ENCODE measurements at places on chromosomes 7 and 10.

DNA sequence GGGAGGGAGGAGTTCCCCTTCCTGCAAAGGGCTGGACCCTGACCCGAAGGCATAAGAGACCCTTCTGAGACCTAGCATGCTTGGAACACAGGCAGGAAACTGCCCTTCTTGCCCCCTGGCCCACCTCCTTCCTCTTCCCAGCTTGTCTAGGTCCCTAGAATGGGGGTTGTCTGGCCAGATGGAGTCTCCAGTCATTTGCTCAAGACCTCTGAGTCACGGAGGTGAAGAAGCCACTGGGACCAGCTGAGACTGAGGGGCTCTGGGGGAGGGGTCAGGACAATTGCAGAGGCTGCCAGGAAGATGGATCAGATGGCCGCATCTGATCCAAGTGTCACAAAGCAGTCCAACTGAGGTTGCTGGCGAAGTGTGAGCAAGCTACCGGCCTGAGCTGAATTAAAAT, 46.2 kb downstream of the COL13A1 start:
- DNase-seq, result no peak

DNA sequence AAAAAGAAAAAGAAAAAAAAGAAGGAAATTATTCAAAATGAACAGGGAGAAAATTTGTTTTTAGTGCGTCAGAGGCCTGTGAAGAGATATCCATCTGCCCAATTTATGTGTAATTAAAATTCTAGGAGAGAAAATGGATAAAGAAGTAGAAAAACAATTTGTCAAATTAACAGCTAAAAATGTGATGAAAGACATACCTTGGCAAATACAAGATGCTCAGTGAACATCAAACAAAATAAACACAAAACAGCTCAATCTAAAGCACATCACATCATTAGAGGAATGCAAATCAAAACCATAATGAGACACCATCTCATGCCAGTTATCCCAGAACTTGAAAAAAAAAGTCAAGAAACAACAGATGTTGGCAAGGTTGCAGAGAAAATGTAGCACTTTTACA, 472.8 kb downstream of the PAXIP1 start:
- no peak for DNase-seq

- DNase-seq, result no peak
Observed at GRCh38 chr10:128612195-128612594, 486.0 kb upstream of the MKI67 start.

DNA sequence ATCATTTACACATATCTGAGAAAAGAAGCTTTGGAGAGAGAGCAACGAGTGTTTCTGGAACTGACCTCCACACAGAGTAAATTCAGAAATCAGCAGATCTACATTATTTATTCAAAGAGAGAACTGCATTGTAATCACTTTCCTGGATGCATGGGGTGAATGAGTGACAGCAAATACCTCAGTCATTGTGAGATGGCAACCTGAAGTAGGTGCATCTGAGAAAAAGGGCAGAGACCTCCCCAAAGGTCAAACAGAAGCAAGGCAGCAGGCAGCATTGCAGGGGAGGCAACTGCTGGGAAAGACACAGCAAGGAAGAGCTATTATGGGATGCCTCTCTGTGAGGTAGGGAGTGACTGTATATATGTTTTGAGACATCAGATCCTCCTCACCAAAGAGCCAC, 26.5 kb upstream of the SMIM30 start:
- no peak for DNase-seq

GRCh38 chr7:148356303-148356702, 234.3 kb upstream of the C7orf33 start:
- no peak for DNase-seq

DNA sequence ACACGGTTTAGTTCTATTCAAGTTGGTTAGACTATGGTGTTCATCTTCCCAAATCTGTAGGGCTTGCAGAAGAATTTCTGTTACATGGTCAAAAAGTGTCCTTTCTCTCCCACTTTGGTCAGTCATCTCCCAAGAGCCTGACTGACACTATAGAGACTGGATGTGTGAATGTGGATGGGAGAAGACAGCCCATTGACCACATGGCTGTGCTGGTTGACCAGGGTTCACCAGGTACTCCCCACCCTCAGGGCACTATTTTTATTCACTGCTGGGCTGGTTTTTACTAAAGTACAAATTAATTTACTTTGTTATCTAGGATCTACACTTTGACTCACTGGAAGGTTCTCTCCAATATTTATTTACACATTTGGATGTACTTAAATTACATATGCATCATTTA, 2.3 kb downstream of the ZNF804B start:
- DNase-seq, result no peak

- DNase-seq, result no peak
Observed at GRCh38 chr10:121449482-121449924, 148.7 kb downstream of the FGFR2 start.

DNA sequence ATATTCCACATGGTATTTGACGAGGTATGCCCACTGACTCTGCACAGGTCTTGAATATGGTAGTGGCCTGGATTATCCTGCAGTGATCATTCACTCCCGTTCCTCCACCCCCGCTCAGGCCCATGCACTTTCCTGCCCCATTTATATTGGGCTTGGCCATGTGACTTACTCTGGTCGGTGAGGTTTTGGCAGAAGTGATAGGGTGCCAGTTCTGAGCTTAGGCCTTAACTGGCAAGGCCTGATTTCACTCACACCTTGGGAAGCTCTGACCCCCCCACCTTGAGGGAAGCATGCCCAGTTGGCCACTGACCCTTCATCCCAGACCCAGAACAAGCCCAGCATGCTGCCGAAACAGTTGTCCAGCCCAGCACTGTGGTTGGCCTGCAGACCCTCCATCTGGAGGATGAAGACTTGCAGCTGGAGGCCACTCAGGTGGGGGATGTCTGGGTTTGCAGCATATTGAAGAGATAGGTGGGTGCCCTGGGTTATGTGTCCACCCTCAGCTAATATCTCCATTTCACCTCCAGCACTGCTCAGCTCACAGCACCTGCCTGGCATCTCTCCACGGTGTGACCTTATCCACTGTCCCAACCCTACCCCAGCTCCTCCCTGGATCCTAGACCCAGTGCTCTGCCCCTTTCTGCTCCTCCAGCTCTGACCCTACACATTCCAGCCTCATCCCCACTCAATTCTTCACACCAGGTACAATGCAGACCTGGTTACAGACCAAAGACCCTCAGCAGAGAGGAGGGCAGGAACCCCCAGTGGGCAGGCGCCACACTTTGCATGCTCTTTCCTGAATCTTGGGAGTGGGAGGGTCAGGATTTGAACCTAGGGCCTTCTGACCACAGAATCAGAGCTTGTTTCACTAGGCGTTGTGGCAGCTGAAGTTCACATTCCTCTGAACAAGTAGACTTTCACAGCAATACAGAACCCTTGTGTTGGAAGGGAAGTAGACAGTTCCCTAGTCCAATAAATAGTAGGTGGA, 138.1 kb upstream of the CHST15 start:
- DNase-seq, result peak; percentile 18

DNA sequence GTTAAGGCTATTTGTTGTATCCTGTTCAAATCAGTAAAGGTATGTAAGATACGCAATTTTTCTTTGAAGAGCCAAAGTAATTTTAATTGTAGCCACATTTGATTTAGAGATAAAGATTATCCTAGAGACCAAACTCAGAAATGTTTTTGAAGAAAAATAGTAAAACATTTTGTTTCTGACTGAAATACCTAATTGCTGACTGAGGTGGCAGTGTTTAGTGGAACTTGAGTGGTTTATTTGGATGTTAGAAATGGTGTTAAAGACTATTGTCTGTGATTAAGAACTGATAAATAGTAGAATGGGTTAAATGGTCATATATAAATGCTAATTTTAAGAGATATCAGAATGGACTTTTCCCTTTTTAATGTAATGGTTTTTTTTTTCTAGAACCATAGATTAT, 15.3 kb downstream of the EDRF1 start:
- no peak for DNase-seq

DNA sequence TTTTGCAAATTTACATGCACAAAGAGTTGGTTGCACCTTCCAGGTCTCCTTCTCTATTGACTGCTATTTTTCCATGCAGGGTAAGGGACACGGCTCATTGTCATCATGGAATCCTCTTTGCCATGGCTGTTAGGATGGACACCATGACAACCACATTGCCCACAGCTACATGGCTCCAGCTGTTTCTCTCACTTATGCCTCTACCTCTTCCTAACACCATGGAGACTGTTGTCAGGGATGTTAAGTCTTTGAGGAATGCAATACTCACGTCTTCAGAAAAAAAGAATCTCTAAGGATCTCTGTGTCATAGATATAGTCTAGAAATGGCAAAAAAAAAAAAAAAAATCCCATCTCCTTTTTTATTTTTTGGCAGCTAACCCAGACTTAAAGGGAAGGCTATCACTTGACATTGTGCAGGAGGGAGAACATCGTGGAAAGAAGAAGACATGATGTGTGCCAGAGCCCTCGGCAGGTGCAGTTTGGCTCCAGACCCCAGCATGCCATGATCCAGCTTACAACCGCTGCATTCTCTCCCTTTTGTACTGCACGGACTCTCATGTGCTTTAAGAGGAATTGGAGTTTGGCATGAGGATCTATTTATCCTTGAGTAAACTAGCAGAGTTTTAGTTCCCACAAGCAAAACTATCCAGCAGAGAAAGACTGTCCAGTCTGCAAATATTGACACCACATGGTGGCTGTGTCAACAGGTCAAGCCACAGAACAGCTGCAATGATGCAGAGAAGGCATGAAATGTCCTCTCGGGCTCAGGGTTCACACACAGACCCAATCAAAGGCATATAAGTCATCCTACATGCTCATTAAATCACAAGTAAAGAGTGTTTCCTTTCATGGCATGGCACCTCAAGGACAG, 70.8 kb downstream of the FRMD4A start:
- no peak for DNase-seq

- DNase-seq, result no peak
Observed at GRCh38 chr7:12567015-12567414, 3.5 kb upstream of the SCIN start.

GRCh38 chr7:55108818-55109217, 90.0 kb downstream of the EGFR start:
- DNase-seq, result no peak

- no peak for DNase-seq
Observed at GRCh38 chr7:16744518-16745250, 8.9 kb upstream of the TSPAN13 start.

DNA sequence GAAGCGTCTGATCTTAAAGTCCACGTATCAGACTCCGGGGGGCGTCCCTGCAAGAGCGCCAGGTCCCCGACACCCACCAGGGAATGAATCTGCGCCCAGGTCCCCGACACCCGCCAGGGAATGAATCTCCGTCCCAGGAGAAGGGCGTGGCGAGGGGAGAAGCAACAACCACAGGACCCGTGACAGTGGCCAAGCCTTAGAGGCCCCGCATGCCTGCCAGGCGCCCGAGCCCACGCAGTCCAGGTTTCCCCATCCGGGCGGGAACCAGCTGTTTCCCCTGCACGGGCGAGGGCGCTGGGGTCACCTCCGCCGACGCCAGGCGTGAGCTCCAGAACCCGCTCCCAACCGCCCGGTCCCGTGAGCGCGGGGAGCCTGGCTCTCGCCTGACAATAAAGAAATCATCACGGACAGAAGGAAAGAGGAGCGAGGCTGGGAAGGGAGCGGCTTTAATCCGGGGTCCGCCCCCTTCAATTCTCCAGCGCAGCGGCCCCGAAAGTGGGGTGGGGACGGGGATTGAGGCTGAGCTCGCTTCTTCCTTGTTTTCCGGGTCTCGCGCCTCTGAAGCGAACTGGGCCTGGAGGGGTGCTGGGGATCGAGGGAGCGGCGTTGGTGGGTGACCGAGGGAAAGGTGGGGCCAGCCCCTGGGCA, 29.0 kb upstream of the BMS1 start:
- no peak for DNase-seq

DNA sequence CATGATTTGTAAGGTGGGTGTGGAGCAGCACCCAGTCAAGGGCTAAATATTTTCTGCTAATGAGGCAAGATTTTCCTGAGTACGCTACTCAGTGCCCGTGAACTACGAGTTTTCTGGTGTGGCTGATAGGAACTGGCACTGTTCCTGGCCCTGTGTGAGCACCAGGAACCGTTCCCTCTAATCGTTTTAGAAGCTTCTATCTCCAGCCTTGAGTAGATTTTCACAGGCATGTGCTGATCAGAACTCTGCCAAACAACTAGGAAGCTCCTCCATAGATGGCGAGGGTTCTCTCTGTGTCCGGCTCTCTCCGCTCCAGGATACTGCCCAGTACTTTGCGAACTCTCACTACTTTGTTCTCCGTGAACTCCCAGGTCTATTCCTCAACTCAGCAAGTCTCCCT, 17.7 kb downstream of the TRIM4 start:
- no peak for DNase-seq

- DNase-seq, result no peak
Observed at GRCh38 chr7:15860264-15860949, 173.9 kb upstream of the MEOX2 start.

DNA sequence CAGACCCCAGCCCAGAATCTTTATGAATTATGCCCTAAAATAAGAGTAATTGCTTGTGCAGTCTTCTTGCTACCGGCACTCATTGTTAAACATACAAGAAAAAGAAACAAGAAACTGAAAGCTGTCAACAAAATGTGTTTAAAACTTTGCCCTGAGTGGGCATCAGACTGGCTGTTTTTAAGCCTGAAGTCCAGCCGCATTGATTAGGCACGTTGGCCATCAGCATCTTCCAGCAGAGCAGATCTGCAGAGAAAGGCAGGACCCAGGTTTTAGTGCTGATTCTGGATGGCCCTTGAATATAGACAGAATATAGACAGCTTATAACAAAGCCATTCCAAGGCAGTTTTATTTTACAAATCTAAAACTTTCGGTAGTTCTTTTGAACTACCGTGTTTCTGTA, 102.8 kb downstream of the POLL start:
- no peak for DNase-seq

- no peak for DNase-seq
Observed at GRCh38 chr7:14195871-14196270, 206.4 kb upstream of the ETV1 start.

GRCh38 chr7:118858651-118859149, 634.2 kb downstream of the ANKRD7 start:
- DNase-seq, result peak; percentile 7

- DNase-seq, result no peak
Observed at GRCh38 chr10:103574097-103575061, 80.9 kb downstream of the NEURL1 start.

GRCh38 chr7:132225216-132226030, 350.8 kb downstream of the PLXNA4 start:
- no peak for DNase-seq

- DNase-seq, result peak; percentile 69
Observed at GRCh38 chr10:101018600-101019439, 12.1 kb downstream of the PDZD7 start.

DNA sequence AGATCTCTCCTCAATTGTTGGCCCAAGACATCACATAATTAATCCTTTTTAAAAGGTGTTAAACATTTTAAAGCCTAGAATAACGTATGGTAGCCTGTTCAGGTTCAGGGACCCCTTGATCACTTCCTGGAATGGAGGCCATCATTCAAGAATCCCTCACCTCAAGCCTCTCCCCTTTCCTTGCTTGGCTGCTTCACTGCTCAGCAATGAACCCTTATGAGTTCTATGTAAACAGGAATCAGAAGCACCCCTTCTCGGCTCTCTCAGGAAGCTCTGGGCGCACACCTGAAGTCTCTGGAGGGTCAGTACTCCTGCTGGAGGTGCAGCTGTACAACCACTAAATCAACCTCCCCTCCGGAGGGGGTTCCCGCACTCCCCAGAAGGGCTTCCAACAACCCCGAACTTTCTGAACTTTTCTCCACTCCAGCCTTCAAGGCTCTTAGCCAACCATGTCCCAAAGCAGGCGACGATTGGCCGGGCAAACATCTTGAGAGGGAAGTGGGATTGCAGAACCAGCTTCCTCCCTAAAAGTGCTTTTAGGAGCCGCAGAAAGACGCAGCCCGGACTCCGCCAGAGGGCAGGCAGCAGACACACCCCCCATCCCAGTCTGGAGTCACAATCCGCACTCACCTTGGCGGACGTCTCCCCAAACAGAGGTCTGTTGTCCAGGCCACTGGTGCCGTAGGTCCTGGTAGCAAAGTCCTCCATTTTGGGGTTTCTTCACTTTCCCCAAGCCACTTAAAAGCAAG, 562 bp downstream of the TMEM243 start:
- peak; percentile 35 for DNase-seq
